ENCODE measurements at places on chromosomes 5 and 9. TPM values are rescaled to one million over a fixed set of nuclear protein-coding genes. Genes with fewer than 3 reads are reported as not detected.
A peak's percentile ranks its signal among the peaks of the same experiment; 100 is the strongest.

The SPAG8 gene
- 1.4 TPM for total RNA-seq

The WDR31 gene
- total RNA-seq = 1.1 TPM

The HEMGN gene
- 0.23 TPM for total RNA-seq

The NTNG2 gene
- 14.5 TPM for total RNA-seq

The N4BP3 gene
- total RNA-seq = 1.1 TPM

The SLC45A2 gene
- not detected for total RNA-seq

The ZDHHC11 gene
- 10.6 TPM for total RNA-seq

The OR2V1 gene
- total RNA-seq = not detected

The ADGRD2 gene
- not detected for total RNA-seq

The CEL gene
- 1.7 TPM for total RNA-seq

The GADD45G gene
- total RNA-seq = 12.9 TPM

The NR2F1-AS1 gene
- total RNA-seq = not detected

The PCDHGA11 gene
- total RNA-seq = not detected

The CER1 gene
- not detected for total RNA-seq

The TNFAIP8 gene
- total RNA-seq = 109 TPM

The TMEM215 gene
- total RNA-seq = not detected

DNA sequence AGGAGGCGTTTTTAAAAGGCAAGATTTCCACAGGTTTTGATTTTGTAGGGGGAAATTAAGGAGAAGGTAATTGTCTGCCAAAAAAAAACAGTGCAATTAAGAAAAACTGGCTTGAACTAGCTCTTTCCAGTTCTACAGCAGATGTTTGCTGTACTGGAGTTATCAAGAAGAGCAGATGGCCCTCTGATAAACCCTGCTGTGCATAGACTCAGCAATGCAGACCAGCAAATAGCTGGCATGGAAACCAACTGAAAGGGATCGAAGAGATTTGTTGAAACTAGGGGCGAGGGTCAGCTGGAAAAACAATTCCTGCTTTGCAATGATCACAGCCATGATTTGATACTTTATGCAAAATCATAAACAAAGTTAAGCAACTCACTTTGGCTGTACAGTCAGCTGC lies 17.8 kb upstream of the BHMT start:
- DNase-seq = no peak

- DNase-seq = no peak
Observed at GRCh38 chr5:7393921-7394799, 1.8 kb upstream of the ADCY2 start.

DNA sequence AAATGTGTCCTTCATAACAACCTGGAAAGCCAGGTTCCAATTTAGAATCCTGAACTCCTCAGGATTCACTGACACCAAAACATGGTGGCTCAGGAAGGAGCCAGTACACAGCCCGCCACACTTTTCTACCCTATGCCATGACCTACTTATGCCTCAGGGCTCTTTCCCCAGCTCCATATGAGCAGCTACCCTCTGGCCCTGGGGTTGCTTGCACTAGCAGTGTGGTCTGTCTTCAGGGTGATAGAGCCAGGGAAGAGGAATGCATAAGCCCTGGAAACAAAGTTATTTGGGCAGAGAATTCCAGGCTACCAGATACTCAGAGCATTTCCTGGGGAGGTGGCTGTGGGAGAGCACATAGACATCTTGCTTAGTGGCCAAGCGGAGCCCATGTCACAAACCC lies 15.0 kb upstream of the ECM2 start:
- DNase-seq = no peak

- no peak for DNase-seq
Observed at GRCh38 chr5:39016587-39017275, 57.5 kb downstream of the RICTOR start.

- DNase-seq = no peak
Observed at GRCh38 chr9:115587310-115587709, 469.4 kb upstream of the TNC start.

DNA sequence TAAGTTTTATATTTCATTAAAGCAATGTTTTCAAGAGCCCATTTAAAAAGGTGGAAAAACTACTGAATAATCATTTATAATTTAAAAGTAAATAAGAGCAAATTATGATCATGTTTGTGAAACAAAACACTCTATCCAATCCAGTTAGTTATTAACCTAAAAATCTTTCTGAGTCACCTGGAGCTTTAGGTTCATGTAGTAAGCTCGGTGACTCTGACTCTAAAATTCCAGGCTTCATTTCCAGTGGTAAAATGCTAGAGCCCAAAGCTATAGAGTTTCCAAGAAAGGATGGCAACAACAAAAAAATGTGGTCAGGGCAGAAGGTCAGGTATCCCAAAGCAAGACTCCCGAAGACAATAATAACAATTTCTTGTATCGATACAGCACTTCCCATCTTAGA lies 76.1 kb upstream of the SPOCK1 start:
- no peak for DNase-seq

- no peak for DNase-seq
Observed at GRCh38 chr9:128123451-128124080, 4.0 kb downstream of the PTGES2 start.

DNA sequence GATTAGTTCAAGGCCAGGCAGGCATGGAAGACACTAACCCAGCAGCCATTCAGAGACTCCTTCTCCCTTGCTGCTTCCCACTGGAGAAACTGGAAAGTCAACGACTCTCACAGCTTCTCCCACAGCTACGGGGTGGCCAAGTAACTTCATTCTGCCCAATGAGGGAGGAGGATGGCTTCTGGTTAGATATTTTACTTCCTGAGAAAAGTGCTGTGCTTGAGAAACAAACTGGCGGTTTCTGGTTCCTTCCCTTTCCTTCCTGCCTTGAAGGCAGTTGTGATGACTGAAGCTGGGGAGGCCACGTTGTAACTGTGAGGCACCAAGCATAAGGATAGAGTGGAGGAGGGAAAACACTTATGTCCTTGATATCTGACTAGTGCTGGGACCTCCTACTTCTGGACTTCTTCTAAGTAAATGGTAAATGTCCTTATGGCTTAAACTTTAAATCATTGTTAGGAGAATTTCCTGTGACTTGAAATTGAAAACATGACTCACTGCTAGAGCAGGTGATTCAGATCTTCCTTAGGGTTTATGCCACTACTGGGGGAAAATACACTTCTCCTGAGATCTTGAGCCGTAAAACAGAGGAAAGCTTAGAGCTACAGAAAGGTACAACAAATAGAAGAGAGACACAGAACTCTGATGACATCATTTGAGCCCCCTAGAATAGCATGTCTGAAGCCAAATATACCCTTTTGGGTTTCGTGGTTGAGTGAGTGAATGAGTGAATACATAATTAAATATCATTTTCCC lies 3.1 kb upstream of the GNPDA1 start:
- peak; percentile 73 for DNase-seq

DNA sequence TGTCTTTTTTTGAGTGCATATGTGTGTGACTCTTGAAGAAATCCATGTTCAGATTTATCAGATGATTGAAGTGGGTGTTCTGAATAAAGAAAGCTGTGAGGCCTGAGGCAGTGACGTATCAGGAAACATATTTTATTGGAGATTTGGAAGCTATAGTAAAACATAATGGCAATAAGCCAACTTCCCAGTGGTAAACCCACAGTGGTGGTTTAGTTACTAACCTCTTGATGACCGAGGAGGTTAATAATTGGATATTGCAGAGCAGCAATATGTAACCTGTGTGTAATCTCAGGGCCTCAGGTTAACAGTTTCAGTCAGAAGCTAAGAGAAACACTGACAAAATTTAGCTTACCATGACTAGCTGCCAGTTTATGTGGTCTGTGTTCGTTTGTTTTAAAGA lies 6.9 kb downstream of the RGMB start:
- no peak for DNase-seq

GRCh38 chr9:13412331-13412730 lies 132.8 kb upstream of the MPDZ start:
- DNase-seq = no peak

DNA sequence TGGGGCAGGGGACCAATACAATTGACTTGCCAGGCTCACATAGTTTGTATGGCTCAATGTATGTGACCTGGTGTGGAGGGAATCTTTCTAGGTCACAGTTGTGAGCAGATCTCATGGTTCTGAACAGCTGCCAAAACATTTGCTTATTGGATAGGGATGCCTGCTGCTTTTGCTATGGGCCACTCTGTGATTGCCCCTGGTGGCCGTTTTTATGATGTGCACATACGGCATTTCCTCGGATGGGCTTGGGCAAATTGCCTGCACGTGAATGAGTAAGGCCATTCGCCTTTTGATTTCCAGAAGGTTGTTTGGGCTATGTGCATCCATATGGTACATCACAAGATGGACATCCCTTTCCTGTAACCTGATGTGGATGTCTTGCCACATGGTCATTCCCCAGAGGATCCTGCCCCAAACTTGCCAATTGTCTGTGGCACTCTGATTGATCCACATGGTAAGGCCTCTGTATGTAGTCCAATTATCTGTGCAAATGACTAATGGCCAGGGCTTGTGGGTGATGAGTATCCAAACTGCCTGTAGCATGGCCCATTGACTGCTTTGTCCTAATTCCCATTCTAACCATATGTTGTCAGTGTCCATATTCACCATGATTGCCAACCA lies 10.7 kb upstream of the SLC22A4 start:
- DNase-seq = peak; percentile 34

GRCh38 chr5:177045631-177046030 lies 23.1 kb downstream of the ZNF346 start:
- no peak for DNase-seq

GRCh38 chr9:131776473-131776872 lies 36.6 kb upstream of the RAPGEF1 start:
- peak; percentile 68 for DNase-seq

DNA sequence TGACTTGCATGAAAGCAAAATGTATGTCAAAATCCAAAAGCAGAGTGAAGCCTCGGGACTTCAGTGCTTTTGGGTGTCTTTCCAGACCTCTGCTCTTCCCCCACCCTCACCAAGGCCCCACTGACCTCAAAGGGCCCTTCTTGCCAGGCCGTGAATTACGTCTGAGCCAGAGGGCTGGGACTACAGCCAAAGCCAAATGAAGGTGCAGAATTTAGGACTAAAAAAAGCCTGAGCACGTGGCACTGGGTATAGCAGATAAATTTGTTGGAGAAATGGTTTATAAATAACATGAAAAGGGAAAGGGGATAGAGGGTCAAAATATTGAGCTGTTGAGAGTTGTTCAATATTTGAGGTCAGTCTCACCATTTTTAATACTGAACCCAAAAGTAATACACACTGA lies 163.4 kb downstream of the GHR start:
- no peak for DNase-seq

DNA sequence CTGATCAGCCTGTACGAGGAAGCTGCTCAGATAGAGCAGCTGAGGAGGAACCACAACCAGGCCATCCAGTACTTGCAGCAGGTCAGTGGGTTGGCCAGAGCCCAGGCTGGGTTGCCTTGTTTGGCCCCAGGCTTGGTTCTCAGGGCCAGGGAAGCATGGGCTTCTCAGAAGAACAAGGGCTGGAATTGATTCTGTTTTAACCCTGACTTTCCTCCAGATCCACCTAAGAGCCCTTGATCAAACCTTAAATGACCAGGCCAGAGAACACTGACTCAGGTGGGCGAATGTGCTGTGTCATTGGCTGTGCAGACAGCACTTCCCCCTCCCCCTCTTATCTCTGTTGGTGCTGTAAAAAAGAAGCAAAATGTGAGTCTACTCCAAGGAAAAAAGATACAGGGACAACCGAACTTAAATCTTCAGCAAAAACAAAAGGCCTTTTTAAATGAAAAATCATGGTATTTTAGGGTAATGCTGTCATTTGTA lies 28.1 kb downstream of the TTC23L start:
- no peak for DNase-seq

DNA sequence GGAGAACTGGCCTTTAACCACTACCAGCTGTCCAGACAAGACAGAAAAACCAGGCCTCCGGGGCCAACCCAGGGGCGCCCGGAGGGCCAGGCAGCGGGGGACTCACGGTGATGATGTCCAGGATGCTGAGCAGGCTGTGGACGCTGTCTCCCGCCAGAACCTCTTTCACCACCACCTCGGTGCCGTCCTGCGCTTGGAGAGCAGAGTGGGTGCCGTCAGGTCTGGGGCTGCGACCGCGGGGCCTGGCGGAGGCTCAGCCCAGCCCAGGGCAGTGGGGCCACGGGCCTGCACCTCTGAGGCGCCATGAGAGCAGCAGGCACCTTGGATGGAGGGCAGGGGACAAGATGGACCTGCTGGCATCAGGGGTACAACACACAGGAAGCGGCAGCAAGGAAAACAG lies 9.7 kb downstream of the PNPLA7 start:
- DNase-seq = no peak

- no peak for DNase-seq
Observed at GRCh38 chr5:18051953-18052352, 417.7 kb downstream of the TAF11L14 start.

GRCh38 chr5:4730279-4730678 lies 409.9 kb upstream of the ADAMTS16 start:
- no peak for DNase-seq

- DNase-seq = no peak
Observed at GRCh38 chr9:74742191-74742790, 145.4 kb downstream of the TRPM6 start.

DNA sequence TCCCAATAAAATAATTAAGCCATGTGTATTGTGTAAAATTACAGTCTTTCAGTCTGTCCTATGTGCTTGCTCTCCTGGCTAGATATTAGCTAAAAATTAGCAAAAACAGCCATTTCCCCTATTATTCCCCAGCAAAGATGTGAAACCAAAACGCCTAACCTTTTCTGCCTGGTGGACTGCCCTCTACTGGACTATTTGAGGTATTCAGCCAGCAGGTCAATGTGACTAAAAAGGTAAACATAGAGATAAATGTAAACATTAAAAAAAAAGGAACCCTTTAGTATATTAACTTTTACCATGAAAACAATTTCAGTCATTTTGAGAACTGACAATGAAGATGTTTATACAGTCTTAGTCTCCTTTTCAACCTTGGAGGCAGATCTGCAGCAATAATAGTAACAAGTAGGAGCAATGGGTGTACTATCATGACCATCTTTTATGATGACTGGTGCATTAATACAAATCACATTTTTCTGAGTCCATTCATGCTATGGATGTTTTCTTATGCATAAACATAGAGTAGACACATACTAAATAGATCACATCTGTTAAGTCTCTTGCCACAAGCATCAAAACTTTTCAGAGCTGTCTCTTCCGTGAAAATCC lies 10.1 kb downstream of the ATG12 start:
- no peak for DNase-seq

- DNase-seq = no peak
Observed at GRCh38 chr5:163496286-163496685, 9.1 kb upstream of the MAT2B start.

GRCh38 chr9:85716031-85716877 lies 25.5 kb downstream of the AGTPBP1 start:
- DNase-seq = no peak

- no peak for DNase-seq
Observed at GRCh38 chr9:106277966-106278365, 583.6 kb downstream of the TMEM38B start.

DNA sequence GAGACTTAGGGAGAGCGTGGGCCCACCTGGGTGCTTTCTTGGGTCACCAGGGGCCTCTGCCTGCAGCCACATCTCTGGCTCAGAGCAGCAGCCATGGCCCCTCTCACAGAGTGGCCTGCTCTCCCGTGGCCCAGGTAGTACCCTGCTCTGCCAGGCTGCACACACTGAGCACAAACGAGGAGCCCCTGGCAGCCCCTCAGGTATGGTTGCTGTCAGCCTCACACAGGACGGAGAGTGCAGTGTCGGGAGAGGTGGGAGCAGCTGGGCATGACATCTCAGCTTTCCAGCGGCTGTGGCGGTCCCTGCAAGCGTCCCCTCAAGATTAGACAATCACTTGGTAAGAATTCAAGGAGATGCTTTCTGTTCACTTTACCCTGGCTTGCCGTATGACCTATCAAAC lies 137.0 kb upstream of the IRX4 start:
- DNase-seq = peak; percentile 19
